Activated CD8-positive, alpha-beta T cell treated with anti-CD3 and anti-CD28 coated beads, Interleukin-2, amount 10 ng/mL, durations not matched to agents 7 days and 5 days (primary cell): ENCODE measurements at places on chromosomes 2 and 18. TPM values are rescaled to one million over a fixed set of nuclear protein-coding genes. Genes with fewer than 3 reads are reported as not detected.

UGT1A5 gene
- total RNA-seq = not detected

MEIS1 gene
- total RNA-seq = not detected

IL36B gene
- not detected for total RNA-seq

FKBP1B gene
- 3.4 TPM for total RNA-seq

INPP5D gene
- total RNA-seq = 122 TPM

PLGLB2 gene
- 0.39 TPM for total RNA-seq

C2orf81 gene
- 1.5 TPM for total RNA-seq

MYCN gene
- not detected for total RNA-seq

REG3A gene
- total RNA-seq = not detected

NEU2 gene
- total RNA-seq = not detected

HNRNPLL gene
- 46.6 TPM for total RNA-seq

PPP1R1C gene
- total RNA-seq = not detected

ANO7 gene
- 0.29 TPM for total RNA-seq

SPP2 gene
- total RNA-seq = not detected

LOXHD1 gene
- total RNA-seq = 0.47 TPM

COL4A4 gene
- not detected for total RNA-seq

FHL2 gene
- total RNA-seq = 1.9 TPM
